Esophagus muscularis mucosa (tissue), 4 donors: ENCODE measurements at places on chromosomes 1 and 21. TPM values are rescaled to one million over a fixed set of nuclear protein-coding genes. Genes with fewer than 3 reads are reported as not detected.
A peak's percentile ranks its signal among the peaks of the same experiment; 100 is the strongest.

The HMGN2 gene
- 263 TPM for total RNA-seq

The LAD1 gene
- not detected for total RNA-seq

The KCND3 gene
- total RNA-seq: 46.9 TPM

The OBSCN gene
- 15.3 TPM for total RNA-seq

The OR2L8 gene
- not detected for total RNA-seq

The CFAP410 gene
- 43.5 TPM for total RNA-seq

The PYCR2 gene
- total RNA-seq: 37.4 TPM

The GBP1 gene
- total RNA-seq: 16.1 TPM

The PPFIA4 gene
- 1.3 TPM for total RNA-seq

The OR10K1 gene
- not detected for total RNA-seq

The TACSTD2 gene
- 2.5 TPM for total RNA-seq

GRCh38 chr1:12052008-12052573 lies 11.0 kb upstream of the TNFRSF8 start:
- H3K4me1 ChIP-seq: peaks cover 19% of the 10 kb centered on the region
- no peaks in the 10 kb centered on the region for H3K27me3 ChIP-seq
- no peak overlapping the region for H3K4me3 ChIP-seq
- no peaks in the 10 kb centered on the region for H3K36me3 ChIP-seq

- no peak for DNase-seq
- H3K4me1 ChIP-seq: no peaks in the 10 kb centered on the region
- H3K27me3 ChIP-seq: no peaks in the 10 kb centered on the region
- H3K27ac ChIP-seq: no peak overlapping the region
- no peaks in the 10 kb centered on the region for H3K36me3 ChIP-seq
These were observed 1.5 kb downstream of the RNF186 start for GRCh38 chr1:19813643-19813960.

- H3K4me3 ChIP-seq: no peak overlapping the region
- H3K27me3 ChIP-seq: no peaks in the 10 kb centered on the region
- no peak for DNase-seq
- no peaks in the 10 kb centered on the region for H3K4me1 ChIP-seq
These were observed 310.0 kb upstream of the SNX7 start for GRCh38 chr1:98351561-98351960.

DNA sequence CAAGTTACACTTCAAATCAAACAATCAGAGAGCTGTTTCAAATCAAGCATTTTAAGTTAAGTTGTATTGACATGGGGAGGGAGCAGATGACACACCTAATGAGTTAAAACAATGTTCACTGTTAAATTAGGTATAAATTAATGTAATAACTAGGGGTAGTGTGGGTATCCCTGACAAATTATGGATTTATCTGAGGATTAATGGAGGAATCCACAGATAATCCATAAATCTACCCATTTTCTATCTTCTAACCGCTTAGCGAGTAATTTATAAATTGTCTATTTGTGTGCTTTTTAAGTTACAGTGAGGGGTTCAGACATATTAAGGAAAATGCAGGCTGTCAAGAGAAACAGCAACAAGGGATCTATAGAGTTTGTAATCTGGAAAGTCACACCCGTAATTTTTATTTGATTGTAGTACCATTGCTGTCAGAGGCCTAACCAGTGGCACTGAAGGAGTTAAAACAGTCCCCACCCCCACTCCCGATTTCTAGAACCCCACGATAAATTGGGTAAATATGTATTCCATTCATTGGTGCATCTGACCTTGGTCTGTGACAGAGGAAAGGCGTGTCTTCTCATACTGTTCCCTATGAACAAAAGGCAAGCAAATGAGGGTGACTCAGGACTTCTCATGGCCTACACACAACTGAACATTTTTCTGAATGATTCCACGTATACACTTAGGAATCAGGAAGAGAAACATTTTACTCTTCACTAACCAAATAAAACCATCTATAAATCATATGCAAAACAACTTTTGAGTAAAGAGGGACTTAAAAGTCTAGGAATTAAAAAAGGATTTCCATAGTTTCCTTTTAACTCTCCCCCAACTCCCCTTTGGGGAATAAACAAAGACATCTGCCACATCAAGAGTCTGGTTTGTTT lies 7.4 kb downstream of the IRF2BP2 start:
- peak overlapping the region; percentile 100 for H3K27ac ChIP-seq
- H3K4me1 ChIP-seq: peaks cover 66% of the 10 kb centered on the region

DNA sequence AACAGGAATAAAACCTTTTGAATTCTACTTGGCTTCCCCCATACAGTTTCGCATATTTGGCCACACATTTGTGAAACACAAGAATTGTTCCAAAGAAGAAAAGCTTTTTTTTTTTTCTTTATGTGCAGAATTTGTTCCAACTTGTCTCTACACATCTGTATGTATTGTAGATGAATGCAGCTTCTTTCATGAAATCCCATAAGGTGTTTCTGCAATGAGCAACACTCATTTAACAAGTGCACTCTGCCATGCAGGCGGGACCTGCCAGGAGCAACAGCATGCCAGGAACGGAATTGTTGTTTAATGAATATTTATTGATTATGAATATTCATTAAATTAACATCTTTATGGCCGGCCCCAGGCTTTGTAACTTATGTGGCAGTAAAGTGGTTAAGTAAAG lies 1075.0 kb downstream of the TTLL7 start:
- H3K36me3 ChIP-seq: no peaks in the 10 kb centered on the region
- no peak overlapping the region for H3K4me3 ChIP-seq
- peaks cover 5% of the 10 kb centered on the region for H3K4me1 ChIP-seq

DNA sequence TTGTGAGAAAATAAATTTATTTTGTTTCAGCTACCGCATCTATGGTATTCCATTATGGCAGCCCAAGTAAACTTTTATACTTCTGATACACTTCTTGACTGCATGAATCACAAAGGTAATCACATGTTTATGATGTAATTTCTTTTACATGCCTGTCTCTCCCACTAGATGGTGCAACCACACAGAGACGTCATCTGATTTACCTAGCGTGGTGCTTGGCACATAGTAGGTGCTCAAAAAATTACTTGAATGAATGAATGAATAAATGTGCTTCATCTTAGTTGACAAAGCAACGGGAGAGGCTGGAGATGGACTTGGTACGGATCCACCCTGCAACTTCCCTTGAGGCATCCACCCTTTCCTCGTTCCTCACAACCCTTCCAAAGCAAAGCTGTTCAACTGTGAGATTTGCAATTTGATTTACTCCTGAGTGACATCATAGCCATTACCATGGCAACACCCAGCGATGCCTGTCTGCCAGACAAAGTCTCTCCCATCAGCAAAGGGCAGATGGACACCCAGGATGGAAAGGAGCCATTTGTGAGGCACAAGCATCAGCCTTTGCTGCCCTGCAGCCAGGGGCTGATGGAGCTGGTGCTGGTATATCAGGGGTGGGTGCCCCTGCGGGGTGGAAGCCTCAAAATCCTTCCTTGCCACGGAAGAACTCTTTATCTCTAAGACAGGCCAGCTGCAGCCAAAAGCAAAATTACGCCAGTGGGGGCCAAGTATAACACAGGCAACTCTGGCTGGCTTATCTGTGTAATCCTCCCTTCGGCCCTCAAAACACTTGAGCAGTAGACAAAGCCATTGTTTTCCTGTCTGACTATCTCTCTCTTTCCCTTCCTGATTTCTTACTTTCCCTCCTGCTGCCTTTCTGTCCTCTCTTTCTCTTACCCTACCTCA lies 18.9 kb upstream of the VWA5B1 start:
- no peak overlapping the region for H3K4me3 ChIP-seq
- no peaks in the 10 kb centered on the region for H3K36me3 ChIP-seq
- no peaks in the 10 kb centered on the region for H3K27me3 ChIP-seq
- no peak overlapping the region for H3K27ac ChIP-seq
- H3K4me1 ChIP-seq: no peaks in the 10 kb centered on the region

DNA sequence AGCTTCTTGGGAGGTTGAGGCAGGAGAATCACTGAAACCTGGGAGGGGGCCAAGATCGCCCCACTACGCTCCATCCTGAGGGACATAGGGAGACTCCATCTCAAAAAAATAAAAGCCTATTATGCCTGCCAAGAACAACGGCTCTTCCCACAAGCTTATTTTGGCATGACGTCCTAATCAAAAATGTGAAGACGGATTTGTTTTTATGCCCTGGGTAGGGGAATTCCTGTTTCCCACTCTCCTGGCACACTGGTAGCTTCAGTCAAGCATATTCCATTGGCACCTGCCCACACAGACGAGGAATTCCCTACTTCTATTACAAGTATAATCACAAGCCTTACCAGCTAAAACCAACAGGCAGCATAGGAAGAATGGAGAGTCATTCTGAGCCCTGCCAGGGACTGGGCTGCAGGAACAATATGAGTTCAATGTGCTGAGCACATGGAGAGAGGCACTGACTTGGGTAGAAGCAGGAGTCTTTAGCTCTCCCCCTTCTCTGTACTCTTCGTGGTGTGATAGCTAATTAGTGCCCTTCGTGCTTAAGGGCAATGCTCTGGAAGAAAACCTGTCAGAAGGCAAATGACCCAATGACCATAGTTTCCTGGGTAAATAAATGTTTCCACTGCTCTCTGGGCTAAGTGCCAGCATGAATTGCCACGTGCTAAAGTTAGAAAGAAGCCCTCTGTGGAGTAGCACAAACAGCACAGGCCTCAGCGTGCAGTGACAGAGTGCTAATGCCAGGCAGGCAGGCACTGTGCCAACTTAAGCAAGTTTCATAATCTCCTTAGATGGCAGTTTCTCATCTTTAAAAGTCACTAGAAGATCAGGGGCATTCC lies 16.8 kb downstream of the TNFSF4 start:
- H3K27ac ChIP-seq: peak overlapping the region; percentile 77
- H3K4me1 ChIP-seq: peaks cover 15% of the 10 kb centered on the region
- no peaks in the 10 kb centered on the region for H3K27me3 ChIP-seq

DNA sequence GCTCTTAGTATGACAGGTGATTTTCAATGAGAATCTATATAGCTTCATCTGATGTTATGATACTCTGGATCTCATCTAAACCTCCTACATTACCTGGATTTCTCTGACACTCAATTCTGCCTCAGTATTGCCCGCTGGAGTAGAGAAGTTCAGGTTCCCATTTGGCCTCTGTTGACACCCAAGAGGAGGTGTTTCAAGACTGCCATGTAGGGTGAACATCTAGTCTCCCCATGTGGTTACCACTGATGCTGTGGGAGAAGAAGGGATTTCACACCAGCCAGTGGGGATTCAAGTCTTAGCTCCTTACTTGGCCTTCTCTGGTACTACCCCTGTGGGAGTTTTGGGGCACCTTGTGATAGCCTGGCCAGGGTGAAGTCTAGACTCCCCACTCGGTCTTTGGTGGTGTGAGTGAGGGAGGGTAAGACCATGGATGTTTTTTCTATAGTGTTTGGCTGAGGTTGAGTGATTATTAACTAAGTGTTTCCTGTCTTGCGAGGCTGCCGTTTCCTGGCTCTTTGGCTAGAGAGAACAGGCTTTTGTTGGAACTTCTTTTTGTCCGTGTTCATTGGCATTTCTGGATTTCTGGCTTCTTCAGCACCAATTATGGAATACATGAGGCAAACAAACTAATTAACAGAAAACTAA lies 90.7 kb downstream of the RHOU start:
- H3K36me3 ChIP-seq: no peaks in the 10 kb centered on the region
- H3K27me3 ChIP-seq: no peaks in the 10 kb centered on the region
- DNase-seq: no peak
- peaks cover 6% of the 10 kb centered on the region for H3K4me1 ChIP-seq

- no peak overlapping the region for H3K4me3 ChIP-seq
- H3K36me3 ChIP-seq: no peaks in the 10 kb centered on the region
- no peaks in the 10 kb centered on the region for H3K27me3 ChIP-seq
- peak; percentile 77 for DNase-seq
- no peaks in the 10 kb centered on the region for H3K4me1 ChIP-seq
These were observed 276.4 kb upstream of the PLXNA2 start for GRCh38 chr1:208520438-208521099.

DNA sequence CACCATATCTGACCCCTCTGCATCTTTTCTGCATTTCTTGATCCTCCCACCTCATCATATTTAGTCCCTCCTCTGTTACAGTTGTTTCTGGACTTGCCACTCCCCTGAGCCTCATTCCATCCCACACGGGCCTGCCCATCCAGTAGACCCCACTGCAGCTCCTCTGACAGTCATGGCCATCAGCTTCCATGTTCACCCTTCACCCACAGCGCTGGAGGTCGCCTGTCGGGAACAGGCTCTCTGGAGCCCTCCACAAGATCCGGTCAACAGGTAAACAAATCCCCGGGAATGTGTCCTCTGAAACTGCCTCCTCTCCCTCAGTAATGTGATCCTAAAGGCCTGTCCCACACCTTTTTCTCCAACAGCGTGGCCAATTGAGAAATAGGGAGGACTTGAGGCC lies 31.3 kb downstream of the SYF2 start:
- no peaks in the 10 kb centered on the region for H3K36me3 ChIP-seq
- H3K27me3 ChIP-seq: no peaks in the 10 kb centered on the region
- peaks cover 3% of the 10 kb centered on the region for H3K4me1 ChIP-seq
- H3K27ac ChIP-seq: no peak overlapping the region

GRCh38 chr21:34817821-34818661 lies 149.2 kb downstream of the CLIC6 start:
- no peaks in the 10 kb centered on the region for H3K4me1 ChIP-seq
- H3K27me3 ChIP-seq: no peaks in the 10 kb centered on the region
- H3K4me3 ChIP-seq: no peak overlapping the region
- H3K36me3 ChIP-seq: no peaks in the 10 kb centered on the region

DNA sequence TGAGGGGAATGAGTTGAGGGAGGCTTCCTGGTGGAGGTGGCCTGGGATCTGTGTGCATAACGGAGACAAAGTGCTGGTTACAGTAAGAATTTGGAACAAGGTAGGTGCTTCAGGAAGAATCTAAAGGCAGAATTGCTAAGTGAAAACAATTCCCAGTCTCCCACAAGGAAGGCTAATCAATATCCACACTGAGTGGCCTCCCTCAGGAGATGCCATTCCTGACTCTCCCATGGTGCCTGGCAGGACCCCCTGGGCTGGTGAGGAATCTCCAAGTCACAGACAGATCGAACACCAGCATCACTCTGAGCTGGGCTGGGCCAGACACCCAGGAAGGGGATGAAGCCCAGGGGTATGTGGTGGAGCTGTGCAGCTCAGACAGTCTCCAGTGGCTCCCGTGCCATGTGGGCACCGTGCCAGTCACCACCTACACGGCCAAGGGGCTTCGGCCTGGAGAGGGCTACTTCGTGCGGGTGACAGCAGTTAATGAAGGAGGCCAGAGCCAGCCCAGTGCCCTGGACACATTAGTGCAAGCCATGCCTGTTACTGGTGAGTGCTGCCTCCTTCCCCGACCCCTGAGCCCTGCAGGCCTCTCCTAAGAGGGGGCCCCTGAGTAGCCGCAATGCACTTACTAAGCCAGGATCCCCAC lies 30.7 kb downstream of the IGFN1 start:
- H3K27ac ChIP-seq: no peak overlapping the region
- DNase-seq: peak; percentile 72
- no peaks in the 10 kb centered on the region for H3K36me3 ChIP-seq
- no peak overlapping the region for H3K4me3 ChIP-seq
- no peaks in the 10 kb centered on the region for H3K27me3 ChIP-seq
- no peaks in the 10 kb centered on the region for H3K4me1 ChIP-seq

DNA sequence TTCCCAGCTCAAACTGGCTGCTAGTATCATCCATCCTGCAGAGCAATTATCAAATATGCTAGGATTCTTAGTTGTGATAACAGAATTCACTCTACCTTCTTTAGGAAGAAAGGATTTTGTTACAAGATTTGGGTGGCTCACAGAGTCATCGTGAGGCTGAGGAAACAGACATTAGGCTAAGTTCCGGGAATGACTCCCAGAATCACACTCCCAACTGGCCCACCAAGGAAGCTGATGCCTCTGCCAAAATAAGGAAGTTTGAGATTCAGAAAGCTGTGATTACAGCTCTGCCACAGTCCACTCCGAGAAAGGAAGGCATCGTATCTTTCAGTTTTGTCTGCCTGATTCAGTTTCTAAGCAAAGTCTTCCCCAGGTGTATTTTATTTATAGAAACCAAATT lies 50.6 kb upstream of the LYPLAL1 start:
- no peaks in the 10 kb centered on the region for H3K27me3 ChIP-seq
- no peaks in the 10 kb centered on the region for H3K4me1 ChIP-seq
- H3K4me3 ChIP-seq: no peak overlapping the region
- no peak for DNase-seq
- H3K36me3 ChIP-seq: no peaks in the 10 kb centered on the region
